ENCODE measurements at places on chromosomes 2 and 18.

DNA sequence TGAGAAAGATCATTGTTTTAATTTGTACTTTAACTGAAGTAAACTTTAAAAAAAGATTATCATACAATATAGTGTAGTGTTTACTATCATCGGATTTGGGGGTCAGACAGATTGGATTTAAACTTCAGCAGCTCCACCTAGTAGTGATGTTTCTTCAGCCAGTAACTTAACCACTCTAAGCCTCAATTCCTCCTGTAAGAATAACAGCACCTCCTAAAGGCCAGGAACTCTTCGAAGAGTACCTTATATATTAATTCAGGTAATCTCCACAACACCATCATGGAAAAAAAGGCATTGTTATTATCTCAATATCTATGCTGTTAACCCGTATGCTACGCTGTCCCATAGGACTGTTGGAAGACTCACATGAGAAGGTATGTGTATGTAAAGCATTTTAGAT lies 69.0 kb upstream of the DLGAP1 start:
- DNase-seq = no peak

- DNase-seq = no peak
These were observed 248.7 kb upstream of the MYT1L start for GRCh38 chr2:2579814-2580213.

DNA sequence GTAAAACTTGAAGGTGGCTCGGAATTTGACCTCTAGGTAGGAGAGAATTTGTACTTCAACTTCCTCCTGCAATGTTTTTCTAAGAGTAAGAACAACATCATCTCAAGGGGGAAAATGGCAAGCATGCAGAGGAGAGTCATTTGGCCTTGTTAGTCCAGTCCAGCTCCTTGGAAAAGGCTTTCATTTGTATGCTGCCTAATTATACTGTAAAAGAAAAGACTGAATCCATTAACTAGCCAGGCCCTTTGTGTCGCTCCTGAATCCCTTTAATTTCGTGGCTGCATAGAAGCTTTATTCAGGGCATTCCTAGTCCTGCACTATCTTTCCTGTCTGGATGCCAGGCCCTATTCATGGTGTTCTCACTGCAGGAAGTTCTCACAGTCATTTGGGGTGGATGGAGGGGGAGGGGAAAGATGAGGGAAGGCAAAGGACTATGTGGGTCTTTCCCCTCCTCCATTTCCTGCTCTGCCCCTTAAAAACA lies 36.0 kb downstream of the PHLPP1 start:
- no peak for DNase-seq

DNA sequence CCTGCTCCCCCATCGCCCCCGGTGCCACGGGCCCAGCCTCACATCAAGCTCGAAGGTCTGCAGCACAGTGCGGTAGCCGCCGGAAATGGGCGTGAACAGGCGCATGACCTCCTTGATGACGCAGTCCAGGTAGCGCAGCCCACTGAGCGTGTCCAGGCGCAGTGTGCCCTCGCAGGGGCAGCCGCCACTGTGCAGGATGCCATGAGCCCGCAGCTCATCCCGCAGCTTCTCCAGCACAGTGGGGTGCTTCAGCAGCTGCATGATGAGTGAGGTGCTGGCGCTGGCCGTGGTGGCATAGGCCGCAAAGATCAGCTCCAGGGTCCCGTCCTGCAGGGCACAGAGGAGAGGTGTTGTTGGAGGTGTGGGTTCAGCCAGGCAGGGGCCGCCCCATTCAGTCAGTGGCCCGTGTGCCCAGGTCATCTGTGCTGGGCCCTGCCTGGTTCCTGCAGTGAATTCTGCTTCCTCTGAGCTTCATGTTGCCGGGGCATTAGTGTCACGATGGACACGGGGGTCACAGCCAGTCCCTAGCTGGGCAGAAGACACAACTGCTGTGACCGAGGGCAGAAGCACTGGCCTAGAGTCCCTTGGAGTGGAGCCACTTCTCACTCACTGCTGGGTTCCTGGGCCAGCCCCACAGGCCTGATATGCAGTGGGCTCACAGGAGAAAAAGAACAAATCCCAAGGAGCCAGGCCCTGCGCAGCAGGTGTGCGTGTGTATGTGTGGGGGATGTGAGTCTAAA lies 14.5 kb downstream of the CYP26B1 start:
- DNase-seq = no peak

GRCh38 chr2:234502285-234502918 lies 5.5 kb upstream of the ARL4C start:
- no peak for DNase-seq

- no peak for DNase-seq
These were observed 11.5 kb downstream of the GPR55 start for GRCh38 chr2:230913406-230914143.

DNA sequence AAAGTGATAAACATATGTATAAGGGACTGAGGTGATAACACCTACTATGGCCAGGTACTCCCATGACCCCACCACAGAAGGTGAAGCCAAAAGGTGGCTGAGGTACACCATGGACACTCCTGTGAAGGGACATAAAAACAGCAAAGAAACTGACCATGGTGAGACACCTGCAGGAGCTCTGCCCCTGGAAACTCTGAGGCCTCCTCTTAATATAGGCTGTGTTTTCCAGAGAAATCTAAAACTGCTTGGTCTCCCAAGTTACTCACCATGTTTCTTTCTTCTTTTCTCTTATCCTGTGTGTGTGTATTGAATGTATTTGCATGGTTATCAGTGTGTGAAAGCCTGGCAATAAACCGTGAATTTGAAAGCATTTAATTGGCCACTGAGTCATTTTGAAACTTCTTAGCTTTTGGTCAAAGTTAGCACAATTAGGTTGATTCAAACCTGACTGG lies 739.3 kb upstream of the GCFC2 start:
- no peak for DNase-seq

- no peak for DNase-seq
These were observed 37.8 kb downstream of the GATA6 start for GRCh38 chr18:22207021-22207758.

DNA sequence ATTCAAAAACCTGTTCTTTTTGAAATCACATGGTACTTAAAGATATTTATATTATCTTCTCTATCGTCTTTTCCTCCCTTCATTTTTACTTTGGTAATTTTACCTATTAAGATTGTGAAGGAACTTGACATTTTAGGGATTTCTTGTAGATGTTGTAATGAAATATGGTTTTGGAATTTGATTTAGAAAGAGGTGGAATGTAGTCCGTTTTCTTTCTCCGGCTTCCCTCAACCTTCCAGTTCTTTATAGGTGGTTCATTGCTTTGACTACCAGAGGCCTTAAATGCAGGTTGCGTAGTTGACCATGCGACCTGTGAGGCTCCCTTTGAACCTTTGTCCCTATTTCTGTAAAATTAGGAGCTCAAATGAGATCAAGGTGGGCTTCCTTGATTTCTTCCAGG lies 24.5 kb downstream of the ITGA6 start:
- DNase-seq = no peak

GRCh38 chr2:20673686-20674308 lies 6.9 kb downstream of the GDF7 start:
- no peak for DNase-seq

- no peak for DNase-seq
These were observed 255.2 kb downstream of the ACKR3 start for GRCh38 chr2:236824836-236825235.

DNA sequence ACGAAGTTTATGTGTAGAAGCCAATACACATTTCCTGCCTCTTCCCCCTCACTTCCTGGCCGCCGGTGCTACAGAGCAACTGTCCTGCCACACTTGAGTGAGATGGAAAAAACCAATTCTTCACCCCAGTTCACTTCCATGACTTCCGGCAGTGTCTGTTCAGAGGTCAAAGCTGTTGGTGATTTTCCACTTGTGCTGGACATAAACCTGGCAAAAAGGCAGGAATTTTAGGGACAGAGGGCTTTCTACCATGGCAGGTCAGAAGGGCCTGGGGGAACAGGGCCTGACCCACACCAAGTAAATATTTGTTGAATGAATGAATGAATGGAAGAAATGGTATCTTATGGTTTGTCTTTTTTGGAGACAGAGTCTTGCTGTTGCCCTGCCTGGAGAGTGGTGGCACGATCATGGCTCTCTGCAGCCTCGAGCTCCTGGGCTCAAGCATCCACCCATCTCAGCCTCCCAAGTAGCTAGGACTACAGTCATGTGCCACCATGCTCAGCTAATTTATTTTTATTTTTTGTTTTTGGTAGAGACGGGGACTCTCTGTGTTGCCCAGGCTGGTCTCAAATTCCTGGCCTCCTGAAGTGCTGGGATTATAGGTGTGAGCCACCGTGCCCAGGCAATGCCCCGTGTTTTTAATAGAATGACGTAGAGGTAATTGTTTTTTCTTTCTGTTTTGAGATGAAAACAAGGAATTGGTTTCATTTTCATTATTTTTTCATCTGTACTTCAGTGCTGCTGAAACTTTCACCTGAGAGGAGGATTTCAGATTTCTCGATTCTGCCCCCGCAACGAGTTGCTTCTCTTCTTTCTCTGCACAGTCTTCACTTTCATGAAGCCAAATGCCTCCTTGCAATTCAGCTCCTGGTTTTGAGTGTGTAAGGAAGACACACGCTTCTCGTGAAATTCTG lies 48.0 kb upstream of the LPIN2 start:
- DNase-seq = no peak

- DNase-seq = no peak
These were observed 492 bp downstream of the CHRNA1 start for GRCh38 chr2:174763780-174764179.

- no peak for DNase-seq
These were observed 92.4 kb upstream of the LCLAT1 start for GRCh38 chr2:30354621-30355020.

- DNase-seq = no peak
These were observed 313.0 kb upstream of the NRXN1 start for GRCh38 chr2:51344886-51345285.

Data from stimulated activated CD8-positive, alpha-beta memory T cell treated with anti-CD3 and anti-CD28 coated beads, Interleukin-4, amount 100 ng/mL, for 4 hours (primary cell).